Fibroblast of mammary gland (primary cell): ENCODE measurements at places on chromosomes 12 and 14.

GRCh38 chr12:4871514-4871913 is 38.2 kb upstream of the KCNA1 start:
- DNase-seq: no peak

DNA sequence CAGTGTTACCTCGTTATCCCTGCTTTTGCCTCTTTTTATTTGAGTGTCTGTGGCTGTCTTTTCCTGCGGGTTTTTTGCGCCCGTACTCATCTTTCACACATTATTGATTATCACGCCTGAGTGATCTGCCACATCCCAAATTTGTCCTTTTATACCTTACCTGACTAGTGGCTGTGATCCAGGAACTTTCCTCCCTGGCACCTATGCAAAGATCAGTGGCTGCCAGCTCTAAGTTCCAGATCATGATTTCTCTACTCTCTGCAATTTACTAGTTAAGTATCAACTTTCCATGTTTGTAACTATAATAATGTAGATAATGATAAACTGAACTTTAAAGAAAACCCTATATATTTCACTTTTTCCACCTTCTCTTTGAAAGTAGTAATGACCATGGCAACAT is 36.9 kb downstream of the PLEKHA5 start:
- no peak for DNase-seq

- no peak for DNase-seq
These were observed 29.5 kb downstream of the CPM start for GRCh38 chr12:68903511-68903910.

GRCh38 chr14:73744175-73744867 is 30.1 kb upstream of the PNMA1 start:
- no peak for DNase-seq

- DNase-seq: peak; percentile 59
These were observed 3.6 kb downstream of the SMARCD1 start for GRCh38 chr12:50088577-50089335.

DNA sequence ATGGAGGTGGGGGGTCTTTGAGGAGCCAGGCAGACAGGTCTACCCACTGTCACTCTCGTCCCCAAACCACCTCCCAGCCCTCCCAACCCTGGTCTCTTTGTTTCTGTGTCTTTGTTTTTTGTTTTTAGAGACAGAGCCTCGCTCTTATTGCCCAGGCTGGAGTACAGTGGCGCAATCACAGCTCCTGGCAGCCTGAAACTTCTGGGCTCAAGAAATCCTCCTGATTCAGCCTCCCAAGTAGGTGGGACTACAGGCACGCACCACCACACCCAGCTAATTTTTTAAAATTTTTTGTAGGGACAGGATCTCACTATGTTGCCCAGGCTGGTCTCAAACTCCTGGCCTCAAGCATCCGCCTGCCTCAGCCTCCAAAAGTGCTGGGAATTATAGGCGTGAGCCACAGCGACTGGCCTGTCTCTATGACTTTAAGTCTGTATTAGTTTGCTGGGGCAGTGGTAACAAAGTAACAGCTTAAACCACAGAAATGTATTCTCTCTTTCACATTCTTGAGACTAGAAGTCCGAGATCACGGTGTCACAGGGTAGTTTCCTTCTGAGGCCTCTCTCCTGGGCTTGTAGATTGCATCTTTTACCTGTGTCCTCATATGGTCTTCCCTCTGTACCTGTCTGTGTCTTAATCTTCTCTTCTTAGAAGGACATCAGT is 26.1 kb downstream of the DTX1 start:
- no peak for DNase-seq

DNA sequence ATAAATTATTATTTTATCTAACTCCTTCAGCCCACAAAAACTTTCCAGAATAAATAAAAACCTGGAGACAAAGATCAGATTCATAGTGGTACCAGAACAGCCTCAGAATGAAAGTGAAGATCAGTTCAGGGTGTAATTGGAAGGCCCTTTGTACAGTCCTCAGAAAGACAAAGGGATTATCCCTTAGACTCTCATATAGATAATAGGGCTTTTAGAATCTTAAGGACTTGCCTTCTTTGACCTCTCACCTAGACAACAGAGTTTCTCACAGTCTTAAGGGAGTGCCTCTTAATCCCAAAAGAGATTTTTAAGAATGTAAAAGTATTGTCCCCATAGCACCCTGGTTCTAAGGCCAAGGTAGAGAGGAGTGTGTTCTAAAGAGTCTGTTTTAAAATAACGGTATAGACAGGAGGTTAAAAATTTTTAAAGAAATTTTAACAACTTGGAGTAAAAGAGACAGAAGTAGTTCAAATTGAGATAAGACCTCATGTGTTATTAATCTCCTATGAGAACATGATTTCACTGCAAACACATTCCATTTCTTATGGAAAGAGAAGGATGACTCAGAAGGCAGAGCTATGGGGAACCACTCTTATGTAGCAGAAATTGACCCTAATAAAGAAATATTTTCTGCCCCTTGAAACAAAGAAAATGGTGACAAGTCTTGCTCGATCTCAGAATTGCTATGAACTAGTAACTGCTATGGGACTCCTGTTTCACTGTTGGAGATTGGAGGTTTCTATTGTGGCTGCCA is 24.2 kb upstream of the NOVA1 start:
- DNase-seq: peak; percentile 77

GRCh38 chr12:101439236-101439635 is 31.7 kb upstream of the ARL1 start:
- no peak for DNase-seq
